ENCODE measurements at places on chromosomes 4 and X.

- DNase-seq = no peak
Measured at GRCh38 chr4:42123071-42123644, 29.3 kb downstream of the BEND4 start.

DNA sequence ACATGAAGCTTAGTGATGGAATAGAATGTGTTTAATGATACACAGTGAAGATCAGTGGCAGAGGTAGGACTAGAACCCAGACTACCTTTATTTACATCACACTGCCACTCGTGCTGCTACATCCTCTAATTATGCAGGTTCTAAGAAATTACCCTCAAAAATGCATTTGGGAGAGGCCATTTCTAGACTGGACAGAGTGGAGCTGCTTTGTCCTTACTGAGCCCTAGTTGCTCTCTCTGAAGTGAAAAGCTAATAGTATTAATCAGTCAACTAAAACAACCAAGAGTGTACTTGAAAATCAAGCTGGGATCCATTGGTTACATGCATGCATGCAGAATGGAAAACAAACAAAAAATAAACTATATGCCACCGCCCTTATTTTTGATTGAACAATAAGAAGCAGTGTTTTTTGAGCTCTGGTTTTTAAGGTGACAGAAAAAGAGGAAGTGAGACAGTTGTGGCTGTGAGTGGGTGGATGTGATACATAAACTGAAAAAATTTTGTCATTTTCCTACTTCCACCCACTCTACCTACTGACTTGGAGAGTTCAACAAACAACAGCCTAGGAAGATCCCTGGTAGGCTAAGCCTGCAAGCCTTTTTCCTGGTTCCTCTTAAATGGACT lies 6.8 kb upstream of the VSIG4 start:
- DNase-seq = no peak

DNA sequence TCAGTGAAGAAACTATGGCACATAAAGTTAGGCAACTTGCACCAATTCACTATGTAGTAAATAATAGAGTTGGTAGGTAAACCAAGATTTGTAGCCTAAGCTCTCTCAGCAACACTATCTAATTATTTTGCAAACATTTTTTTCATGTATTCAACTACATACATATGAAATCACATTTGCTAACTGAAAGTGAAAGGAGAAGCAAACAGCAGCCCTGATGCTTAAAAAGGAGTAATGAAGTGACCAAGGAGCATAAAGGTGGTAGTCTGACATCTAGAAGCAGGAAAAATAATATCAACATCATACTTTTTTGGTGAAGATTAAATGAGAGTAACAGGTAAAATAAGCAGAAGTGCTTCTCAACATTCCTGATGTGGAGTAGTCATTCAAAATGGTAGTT lies 603.7 kb downstream of the GRXCR1 start:
- no peak for DNase-seq

- no peak for DNase-seq
Measured at GRCh38 chr4:104500442-104500841, 5.7 kb upstream of the CXXC4 start.

GRCh38 chr4:27381815-27382214 lies 521.2 kb downstream of the STIM2 start:
- DNase-seq = no peak

- DNase-seq = no peak
Measured at GRCh38 chr4:169657470-169658107, 37.2 kb downstream of the CLCN3 start.

- no peak for DNase-seq
Measured at GRCh38 chr4:107801766-107802211, 22.9 kb upstream of the SGMS2 start.

DNA sequence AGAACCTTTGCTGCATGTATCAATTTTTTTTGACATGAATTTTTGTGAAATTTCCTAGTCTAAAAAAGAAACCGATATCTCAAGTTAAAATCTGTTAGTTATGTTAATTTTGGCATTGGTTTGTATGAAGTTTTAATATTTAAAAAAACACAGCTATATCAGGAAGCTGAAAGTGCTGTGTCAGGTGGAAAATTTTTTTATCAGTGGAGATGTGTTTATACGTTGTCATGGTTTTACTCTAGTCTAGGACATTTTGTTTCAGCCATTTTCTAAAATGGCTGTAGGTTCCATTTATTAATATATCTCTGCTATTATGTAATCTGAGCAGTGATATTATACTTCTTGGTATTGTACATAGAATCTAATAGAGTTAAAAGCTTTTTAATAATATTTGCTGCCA lies 34.2 kb downstream of the OCRL start:
- DNase-seq = no peak

DNA sequence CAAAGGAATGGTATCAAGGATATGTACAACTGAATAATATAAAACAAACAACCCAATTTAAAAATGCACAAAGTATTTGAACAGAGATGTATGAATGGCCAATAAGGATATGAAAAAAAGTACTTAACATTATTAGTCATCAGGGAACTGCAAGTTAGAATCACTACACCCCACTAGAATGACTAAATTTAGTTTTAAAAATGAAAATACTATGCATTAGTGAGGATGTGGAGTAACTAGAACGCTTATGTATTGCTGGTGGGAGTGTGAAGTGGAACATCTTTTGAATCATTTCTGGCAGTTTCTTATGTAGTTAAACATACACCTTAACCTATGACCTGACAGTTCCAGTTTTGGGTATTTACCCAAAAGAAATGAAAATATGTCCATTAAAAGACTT lies 13.0 kb upstream of the SLC16A2 start:
- no peak for DNase-seq

DNA sequence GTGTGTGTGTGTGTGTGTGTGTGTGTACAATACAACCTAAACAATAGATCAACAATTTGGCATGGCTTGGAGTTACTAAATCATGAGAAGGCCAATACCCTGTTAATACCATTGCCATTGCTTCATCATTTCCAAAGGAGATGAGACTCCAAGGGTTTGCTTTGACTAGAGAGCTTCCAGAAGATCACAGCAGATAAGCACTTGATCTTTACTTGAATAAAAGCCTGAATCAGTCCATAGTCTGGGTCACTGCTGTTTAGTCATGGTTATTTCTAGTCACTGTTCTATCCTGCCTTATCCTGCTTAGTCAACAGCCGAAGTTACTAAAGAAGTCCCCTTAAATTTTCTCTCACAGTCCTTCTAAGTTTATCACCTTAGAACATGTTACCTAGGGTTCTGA lies 58.2 kb downstream of the RAB40AL start:
- no peak for DNase-seq

DNA sequence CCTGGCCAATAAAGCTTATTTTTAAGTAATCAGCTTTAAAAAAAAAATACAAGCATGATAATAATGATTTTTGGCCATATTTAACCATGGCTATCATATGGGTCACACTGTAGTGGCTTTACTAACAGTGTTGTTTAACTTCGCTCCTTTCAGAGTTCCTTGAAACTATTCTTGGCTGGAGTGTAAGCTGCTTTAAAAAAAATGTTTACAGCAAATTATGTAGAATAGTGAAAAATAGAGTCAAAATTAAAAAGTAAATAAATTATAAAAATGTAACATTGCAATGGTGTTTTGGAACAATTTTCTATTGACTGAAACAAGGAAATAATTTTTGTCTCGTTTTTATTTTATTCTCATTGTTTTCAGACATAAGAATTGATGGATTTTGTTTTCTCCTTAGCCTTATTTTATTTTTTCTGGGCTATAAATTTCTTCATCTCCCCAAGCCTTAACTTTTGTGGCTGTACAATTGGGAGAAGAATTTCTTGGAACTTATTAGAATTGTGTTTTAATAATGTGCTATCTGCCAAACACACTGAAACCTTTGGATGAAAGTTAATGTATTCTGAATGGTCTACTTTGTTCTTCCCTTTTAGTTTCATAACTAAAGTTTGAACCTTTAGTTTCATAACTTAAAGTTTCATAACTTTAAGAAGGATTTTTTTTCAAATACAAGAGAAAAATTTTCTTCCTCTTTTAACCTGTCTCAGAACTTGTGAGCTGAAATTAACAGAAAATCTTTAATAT lies 182.0 kb downstream of the ARHGAP24 start:
- DNase-seq = no peak

DNA sequence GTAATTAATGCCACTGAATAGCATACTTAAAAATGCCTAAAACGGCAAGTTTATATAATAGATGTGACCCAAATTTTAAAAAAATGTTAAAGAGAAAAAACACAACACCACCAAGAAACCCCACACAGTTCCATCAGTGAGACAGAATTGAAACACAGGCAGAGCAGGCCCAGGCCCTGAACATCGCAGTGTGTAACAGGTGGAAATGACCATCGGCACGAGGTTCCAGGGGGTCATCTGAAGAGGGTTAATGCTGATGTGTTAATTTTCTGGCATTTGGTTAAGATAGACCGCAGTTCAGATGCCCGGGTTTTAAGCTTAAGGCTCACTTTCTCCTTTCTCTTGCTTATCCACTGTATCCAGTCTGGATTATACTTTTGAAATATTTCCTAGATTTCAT lies 66.8 kb downstream of the ANAPC4 start:
- DNase-seq = no peak

Measured in T-helper 1 cell (primary cell).